ENCODE measurements at places on chromosomes 2 and 18. TPM values are rescaled to one million over a fixed set of nuclear protein-coding genes. Genes with fewer than 3 reads are reported as not detected.

- peaks cover 28% of the 10 kb centered on the region for H3K27me3 ChIP-seq
- no peak overlapping the region for H3K4me3 ChIP-seq
- H3K36me3 ChIP-seq, result no peaks in the 10 kb centered on the region
- H3K27ac ChIP-seq, result no peak overlapping the region
Observed at GRCh38 chr2:11348209-11348749, 3.8 kb upstream of the ROCK2 start.

DNA sequence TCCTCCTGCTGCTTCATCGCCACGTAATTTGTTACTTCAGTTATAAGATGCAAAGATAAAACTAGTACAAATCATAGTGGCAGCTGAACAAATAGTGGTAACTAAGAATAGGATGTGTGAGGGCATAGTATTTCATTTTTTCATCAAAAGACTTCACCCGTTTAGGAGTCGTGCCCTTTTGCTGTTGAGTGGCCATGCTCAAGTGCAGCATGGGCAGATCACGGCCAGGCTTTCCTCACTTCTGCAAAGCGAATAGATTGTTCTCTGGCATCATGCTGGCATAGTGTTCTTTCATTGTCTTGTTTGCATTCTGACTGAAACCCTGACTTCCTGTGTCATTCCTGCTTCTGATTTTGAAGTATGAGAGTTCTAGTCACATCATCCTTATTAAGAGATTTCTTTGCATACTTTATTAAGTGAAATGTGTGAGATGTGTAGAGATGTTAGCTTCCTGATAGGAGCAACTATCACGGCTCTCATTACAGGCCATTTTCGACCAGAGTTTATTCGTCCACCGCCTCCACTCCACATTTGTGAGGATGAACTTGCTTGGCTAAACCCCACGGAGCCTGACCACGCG, 11.8 kb downstream of the CNOT11 start:
- H3K4me3 ChIP-seq, result no peak overlapping the region
- H3K27ac ChIP-seq, result peak overlapping the region; percentile 73
- H3K27me3 ChIP-seq, result no peaks in the 10 kb centered on the region
- DNase-seq, result no peak
- H3K4me1 ChIP-seq, result peaks cover 41% of the 10 kb centered on the region

- H3K27me3 ChIP-seq, result peaks cover 22% of the 10 kb centered on the region
- no peak for DNase-seq
- H3K4me3 ChIP-seq, result no peak overlapping the region
- H3K27ac ChIP-seq, result no peak overlapping the region
Observed at GRCh38 chr2:30786923-30787685, 20.1 kb downstream of the CAPN13 start.

GRCh38 chr18:46071653-46072375, at the start of gene PSTPIP2:
Gene PSTPIP2 (minus strand): TSS chr18:46072260. CDS start chr18:46072188, 72 bp downstream.
- peak within 1 kb of the TSS; percentile 76 for H3K4me3 ChIP-seq
- peaks cover 33% of the 10 kb centered on the region for H3K4me1 ChIP-seq
- DNase-seq, result peak; percentile 67
- peaks cover 5% of the 10 kb centered on the region for H3K27me3 ChIP-seq

DNA sequence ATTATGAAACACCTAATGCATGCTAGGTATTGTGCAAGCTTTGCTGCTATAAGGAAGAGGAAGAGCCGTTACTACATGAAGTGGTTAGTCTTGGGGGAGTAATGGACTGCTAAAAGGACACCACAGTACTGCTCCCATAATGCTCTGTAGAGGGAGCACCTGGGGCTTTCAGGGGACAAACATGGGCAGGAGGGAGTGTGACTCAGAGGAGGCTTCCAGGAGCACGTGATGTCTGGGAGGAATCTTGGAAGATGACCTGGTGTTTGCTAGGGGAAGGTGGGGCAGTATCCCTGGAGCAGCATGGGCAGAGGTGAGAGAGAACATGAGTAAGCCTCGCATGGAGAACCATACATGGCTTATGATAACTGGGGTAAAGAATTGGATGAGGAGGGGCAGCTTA, 18.8 kb downstream of the MAPK4 start:
- H3K27ac ChIP-seq, result no peak overlapping the region
- peaks cover 11% of the 10 kb centered on the region for H3K27me3 ChIP-seq
- no peaks in the 10 kb centered on the region for H3K4me1 ChIP-seq
- no peak overlapping the region for H3K4me3 ChIP-seq
- DNase-seq, result no peak

DNA sequence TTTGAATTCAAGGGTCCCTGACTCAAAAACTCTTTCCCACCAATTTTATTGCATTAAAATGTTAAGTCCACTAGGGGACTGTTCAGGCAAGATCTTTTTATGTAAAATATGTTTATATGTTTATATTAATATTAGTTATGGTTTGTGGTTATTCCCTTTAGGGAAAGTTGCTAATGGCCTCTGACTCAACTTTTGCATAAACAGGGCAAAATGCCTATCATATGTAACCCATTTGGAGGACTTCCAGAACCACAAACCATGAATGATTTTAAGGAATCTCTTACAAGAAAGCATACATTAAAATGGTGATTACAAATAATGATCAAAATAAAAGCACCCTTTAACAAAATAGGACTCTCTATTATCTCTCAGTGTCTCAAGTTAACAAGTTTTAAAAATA, 1484.5 kb upstream of the ZEB2 start:
- no peaks in the 10 kb centered on the region for H3K36me3 ChIP-seq
- no peak for DNase-seq
- no peaks in the 10 kb centered on the region for H3K27me3 ChIP-seq
- no peak overlapping the region for H3K4me3 ChIP-seq
- H3K4me1 ChIP-seq, result no peaks in the 10 kb centered on the region

GRCh38 chr2:205701509-205701908, 19.2 kb downstream of the NRP2 start:
- no peak overlapping the region for H3K27ac ChIP-seq
- DNase-seq, result no peak
- no peak overlapping the region for H3K4me3 ChIP-seq
- peaks cover 1% of the 10 kb centered on the region for H3K27me3 ChIP-seq
- no peaks in the 10 kb centered on the region for H3K36me3 ChIP-seq

GKN1 gene
- not detected for total RNA-seq

ALPP gene
- total RNA-seq, result not detected
